Stimulated activated naive CD4-positive, alpha-beta T cell (primary cell): ENCODE measurements at places on chromosomes 16 and 17.

GRCh38 chr17:13917634-13918033 is 151.7 kb upstream of the COX10 start:
- no peak for DNase-seq

GRCh38 chr16:28304214-28304613 is 11.9 kb downstream of the SBK1 start:
- peak; percentile 6 for DNase-seq

- no peak for DNase-seq
Measured at GRCh38 chr17:69486779-69487637, 72.5 kb downstream of the MAP2K6 start.

DNA sequence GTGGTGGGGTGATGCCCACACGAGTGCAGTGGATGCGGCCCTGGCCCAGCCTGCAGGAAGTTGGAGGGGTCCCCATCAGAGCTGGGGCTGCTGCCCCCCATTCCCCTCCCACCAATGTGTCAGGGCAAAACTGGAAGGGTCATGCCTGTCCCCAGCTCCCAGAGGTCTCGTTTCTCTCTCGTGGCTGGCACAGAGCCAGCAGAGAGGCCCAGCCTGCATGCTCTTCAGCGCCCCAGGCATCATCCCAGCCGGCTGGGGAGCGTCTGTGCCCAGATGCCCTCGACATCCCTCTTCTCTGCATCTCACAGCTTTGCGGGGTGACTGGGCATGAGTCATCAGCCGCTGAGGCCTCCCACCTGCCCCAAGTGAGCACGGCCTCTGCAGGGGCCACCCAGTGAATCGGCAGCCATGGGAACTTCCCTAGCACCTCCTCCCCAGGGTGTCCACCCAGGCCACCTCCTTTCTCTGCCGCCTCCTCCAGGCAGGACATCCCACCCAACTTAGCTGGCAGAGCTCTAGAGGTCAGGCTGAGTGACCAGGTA is 9.8 kb upstream of the CSNK1D start:
- no peak for DNase-seq

- DNase-seq = no peak
Measured at GRCh38 chr17:43134774-43135453, 9.8 kb upstream of the BRCA1 start.
